MCF 10A (cell line): ENCODE measurements at places on chromosomes 16 and 17.

- peak; percentile 41 for DNase-seq
Observed at GRCh38 chr17:21239680-21240368, 13.4 kb downstream of the NATD1 start.

DNA sequence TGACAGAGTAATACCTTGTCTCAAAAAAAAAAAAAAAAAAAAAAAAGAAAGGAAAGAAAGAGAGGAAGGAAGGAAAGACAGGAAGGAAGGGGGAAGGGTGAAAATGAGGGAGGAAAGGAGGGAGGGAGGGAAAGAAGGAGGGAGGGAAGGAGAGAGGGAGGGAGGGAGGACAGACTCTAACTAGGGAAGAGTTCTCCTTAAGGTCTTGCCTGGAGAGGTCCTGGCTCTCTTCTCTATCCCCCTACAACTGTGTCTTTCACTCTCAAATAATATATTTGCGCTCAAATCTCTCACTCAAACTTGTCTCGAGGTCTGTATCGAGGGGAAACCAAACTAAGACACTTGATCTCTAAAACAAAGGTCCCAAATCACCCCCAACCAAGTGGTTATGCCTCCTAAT lies 35.6 kb downstream of the WDR59 start:
- DNase-seq: no peak

- DNase-seq: no peak
Observed at GRCh38 chr16:10988879-10989278, 44.5 kb downstream of the CLEC16A start.

DNA sequence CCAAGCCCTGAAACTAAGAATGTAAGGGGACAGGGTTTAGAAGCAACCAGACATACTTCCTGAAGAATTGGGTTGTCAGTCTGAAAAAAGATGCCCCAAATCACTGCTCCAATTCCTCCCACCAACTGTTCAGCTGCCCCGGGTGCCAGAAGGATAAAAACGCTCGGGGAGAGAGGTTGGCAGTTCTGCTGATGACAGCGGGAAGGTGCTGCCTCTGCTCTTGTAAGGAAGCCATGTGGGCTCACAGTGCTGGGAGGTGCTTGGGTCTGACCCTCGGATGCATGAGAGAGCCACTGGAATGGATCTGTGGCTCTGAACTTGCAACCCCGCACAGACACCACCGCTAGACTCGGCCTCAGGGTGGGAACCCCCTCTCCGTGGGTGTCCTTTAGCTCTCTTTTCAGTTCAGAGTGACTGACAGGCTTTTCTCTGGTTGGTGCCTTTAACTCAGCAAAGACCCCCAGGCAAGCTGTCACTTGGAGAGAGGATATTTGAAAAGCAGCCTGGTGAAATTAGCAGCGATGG lies 364.8 kb upstream of the RBFOX1 start:
- no peak for DNase-seq

- no peak for DNase-seq
Observed at GRCh38 chr17:80613732-80614071, 69.1 kb downstream of the RPTOR start.

DNA sequence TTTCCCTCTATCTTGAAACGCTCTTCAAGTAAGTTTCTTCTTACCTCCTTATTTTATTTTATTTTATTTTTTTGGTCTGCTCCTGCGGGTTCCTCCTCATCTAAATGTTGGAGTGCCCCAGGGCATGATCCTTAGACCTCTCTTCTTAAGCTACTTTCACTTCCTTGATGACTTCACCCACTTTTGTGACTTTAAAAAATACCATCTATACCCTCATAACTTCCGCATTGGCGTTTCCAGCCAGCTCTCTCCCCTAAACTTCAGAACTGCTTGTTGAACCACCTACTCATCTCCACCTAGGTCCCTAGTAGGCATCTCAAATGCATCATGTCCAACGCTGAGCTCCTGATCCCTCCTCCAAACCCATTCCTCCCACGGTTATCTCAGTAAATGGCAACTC lies 51.4 kb upstream of the NFAT5 start:
- DNase-seq: no peak

GRCh38 chr17:6374761-6375312 lies 60.1 kb downstream of the AIPL1 start:
- DNase-seq: peak; percentile 63

- DNase-seq: no peak
Observed at GRCh38 chr16:79298894-79299799, 301.4 kb downstream of the MAF start.

DNA sequence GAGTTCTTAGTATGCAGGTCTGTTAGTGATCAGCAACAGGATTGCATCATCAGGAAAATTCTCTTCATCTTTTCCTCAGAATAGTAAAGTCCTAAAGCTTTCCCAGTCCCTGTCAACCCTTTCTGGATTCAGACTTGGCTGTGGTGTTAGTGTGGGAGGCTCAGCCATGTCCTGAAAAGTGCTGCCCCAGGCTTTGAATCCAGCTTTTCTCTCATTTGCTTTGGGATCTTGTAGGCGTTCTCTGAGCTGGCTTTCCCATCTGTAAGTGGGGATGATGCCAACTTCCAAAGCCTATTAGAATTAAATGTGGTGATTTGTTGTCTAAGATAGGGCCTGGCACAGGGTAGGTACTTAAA lies 3.0 kb downstream of the ALKBH5 start:
- DNase-seq: peak; percentile 38

GRCh38 chr17:40559954-40560591 lies 5.2 kb downstream of the CCR7 start:
- DNase-seq: peak; percentile 98

DNA sequence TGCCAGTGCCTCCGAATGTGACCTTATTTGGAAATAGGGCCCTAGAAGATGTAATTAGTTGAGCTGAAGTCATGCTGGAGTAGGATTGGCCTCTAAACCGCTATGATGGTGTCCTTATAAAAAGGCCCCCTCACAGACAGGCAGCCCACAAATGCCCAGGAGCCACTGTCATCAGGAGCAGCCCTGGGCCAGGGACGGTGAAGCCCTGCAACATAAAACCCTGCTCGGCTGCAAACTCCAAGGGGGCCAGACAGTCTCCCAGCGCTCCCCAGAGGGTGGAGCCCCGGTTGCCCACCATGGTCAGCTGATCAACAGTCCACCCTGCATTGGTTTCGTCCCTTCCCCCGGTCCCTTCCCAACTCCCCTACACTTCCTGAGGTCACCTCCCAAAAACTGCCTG lies 351.7 kb downstream of the FOXL1 start:
- no peak for DNase-seq

GRCh38 chr17:31078290-31078689 lies 16.5 kb upstream of the NF1 start:
- peak; percentile 16 for DNase-seq

- no peak for DNase-seq
Observed at GRCh38 chr16:82311528-82311927, 141.5 kb upstream of the MPHOSPH6 start.

- DNase-seq: no peak
Observed at GRCh38 chr16:78903237-78903636, 697.3 kb downstream of the MAF start.

GRCh38 chr16:30526137-30526822 lies at the start of gene ZNF768:
Gene ZNF768, minus strand, starts transcription at chr16:30526566. Its CDS starts 153 bp downstream, at chr16:30526413.
- DNase-seq: no peak

DNA sequence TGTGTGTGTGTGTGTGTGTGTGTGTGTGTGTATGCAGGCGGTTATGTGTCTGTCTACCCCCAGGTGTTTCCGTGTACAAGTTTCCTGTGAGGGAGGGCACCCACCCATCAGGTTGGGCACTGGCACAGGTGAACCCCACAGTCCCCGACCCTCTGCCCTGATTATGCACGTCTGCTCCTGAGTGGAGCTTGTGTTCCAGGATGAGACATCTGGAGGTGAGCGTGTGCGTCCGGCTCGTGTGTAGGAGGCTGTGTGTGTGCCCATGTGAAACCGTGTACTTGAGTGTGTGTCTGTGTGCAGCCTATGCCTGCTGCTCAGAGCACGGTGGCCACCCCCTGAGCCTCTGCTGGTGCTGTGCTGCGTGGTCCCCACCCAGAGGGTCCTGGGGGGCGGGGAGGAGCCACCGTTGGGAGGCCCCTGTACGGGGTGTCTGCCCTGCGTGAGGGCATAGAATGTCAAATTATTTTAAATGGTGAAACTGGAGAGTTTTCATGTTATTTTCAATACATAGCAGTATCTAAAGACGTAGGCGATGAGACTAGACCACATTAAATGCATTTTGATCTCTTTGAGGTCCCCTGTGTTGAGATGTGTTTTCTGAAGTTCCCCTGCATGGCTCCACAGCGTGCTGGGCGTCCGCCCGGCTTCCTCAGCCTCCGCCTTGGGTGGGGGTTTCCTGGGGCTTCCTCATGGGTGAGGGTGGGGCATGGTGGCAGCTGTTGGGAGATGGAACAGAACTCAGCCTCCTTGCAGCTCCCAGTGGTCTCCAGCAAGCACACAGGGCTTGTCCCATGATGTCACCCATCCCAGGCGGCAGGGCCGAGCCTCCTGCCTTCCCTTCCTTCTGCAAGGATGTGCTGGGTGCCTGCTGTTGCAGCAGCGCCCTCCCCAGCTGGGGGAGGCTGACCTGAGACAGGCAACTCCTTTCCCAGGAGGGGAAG lies 43.4 kb downstream of the KCNJ12 start:
- no peak for DNase-seq

GRCh38 chr17:12815642-12816141 lies 26.4 kb downstream of the ARHGAP44 start:
- no peak for DNase-seq

DNA sequence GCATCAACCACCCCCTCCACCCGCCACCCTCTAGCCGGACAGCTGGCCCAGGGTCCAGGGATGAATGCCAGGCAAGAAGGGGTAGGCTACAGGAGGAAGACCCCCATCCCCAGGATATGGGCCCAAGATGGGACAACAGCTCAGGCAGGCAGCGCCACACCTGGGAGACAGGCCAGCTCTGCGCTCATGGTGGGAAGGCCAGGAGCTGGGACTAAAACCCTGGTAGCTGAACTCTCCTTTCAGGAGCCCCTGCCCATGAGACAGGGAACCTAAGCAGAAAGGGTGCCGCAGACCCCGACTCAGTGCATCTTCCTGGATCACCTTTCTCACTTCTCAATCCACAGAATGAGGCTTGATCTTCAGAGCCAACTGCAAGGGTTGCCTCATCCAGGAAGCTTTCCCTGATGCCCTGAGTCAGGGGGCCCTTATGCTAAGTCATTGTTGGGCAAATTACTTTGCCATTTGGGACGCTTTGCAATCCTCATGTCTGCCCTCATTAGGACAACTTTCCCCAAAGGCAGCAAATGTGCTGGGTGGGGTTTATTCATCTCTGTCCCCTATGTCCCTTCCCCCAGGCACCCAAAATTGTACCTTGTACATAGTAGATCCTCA lies 9.0 kb downstream of the ZDHHC1 start:
- DNase-seq: no peak

GRCh38 chr17:68570526-68570925 lies 30.6 kb downstream of the FAM20A start:
- DNase-seq: no peak

- DNase-seq: no peak
Observed at GRCh38 chr16:71676236-71676635, 48.3 kb downstream of the PHLPP2 start.

- no peak for DNase-seq
Observed at GRCh38 chr17:4600563-4600962, 16.2 kb downstream of the SMTNL2 start.

GRCh38 chr16:97822-98221 lies 19.8 kb downstream of the MPG start:
- no peak for DNase-seq

DNA sequence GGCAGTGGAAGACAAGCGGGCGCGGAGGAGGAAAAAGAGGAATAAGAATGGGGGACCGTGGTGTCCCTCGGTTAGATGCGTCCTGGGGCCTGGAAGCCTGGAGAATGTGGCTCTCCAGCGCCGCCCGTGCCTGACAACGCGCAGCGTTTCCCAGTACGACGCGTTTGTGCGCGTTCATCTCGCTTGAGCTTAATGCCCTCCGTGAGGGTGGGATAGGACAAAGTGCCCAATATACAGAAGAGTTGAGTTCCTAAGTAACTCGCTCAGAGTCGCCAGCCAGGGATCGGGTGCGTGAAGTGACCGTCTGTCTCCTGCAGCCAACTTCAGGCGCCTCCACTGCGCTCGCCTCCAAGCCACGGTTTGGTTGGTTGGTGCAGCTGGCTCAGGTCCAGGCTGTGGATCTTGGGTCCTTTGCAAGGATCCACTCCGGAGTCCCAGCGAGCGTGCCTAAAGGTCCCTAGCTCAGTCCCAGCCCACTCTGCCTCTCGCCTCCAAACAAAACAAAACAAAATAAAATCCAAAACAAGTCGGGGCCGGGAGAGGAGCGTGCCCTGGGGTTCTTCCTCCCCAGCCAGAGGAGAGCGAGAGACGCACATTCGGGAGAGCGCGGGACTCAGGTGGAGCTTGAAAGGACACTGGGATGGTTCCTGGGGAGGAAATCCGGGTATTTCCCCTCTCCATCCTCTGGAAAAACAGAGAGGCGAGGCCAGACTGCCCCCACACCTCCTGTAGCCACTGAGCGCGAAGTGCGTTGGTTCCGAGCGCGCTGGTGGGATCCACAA lies 974 bp downstream of the GALR2 start:
- no peak for DNase-seq

GRCh38 chr17:39138431-39139160 lies 12.8 kb downstream of the PLXDC1 start:
- no peak for DNase-seq

GRCh38 chr16:626787-627453 lies 3.9 kb upstream of the WFIKKN1 start:
- DNase-seq: peak; percentile 98

GRCh38 chr16:1293921-1294656 lies 15.3 kb upstream of the UBE2I start:
- no peak for DNase-seq

GRCh38 chr17:81152288-81152828 lies 12.9 kb upstream of the PVALEF start:
- DNase-seq: no peak

- no peak for DNase-seq
Observed at GRCh38 chr17:34665150-34665806, 85.9 kb downstream of the TMEM132E start.

DNA sequence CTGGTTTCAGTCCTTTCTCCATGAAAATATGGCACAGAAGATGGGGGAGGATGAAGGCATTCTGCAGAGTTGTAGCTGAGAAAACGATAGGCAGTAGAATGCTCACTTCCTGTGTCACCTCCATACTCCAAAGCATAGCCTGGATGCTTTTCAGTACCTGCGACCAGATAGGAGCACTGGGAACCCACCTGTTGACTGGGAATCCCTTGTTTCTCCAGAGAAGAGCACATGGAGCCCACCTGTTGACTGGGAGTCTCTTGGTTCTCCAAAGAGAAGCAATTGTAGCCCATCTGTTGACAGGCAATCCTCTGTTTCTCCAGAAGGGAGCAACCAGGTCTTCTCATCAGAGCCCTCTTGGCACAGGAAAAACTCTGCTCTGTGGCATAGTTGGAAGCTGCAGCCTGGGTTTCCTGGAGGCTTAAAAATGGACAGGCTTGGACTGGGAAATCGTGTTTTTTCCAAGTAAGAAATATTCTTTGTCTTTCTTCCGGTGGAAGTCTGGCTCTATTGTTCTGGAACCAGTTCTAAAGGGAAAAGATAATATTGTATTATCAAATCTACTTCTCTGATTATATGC lies 13.2 kb downstream of the TERF2IP start:
- DNase-seq: no peak

GRCh38 chr16:78195797-78196196 lies 96.3 kb downstream of the WWOX start:
- no peak for DNase-seq

- DNase-seq: no peak
Observed at GRCh38 chr17:4313221-4314114, 49.7 kb upstream of the ANKFY1 start.

- DNase-seq: no peak
Observed at GRCh38 chr17:8337802-8338752, 1.6 kb upstream of the ODF4 start.

- DNase-seq: no peak
Observed at GRCh38 chr17:42518755-42519545, 17.1 kb upstream of the NAGLU start.
